SHP77 (cell line): ENCODE measurements at places on chromosomes 1 and 21.

DNA sequence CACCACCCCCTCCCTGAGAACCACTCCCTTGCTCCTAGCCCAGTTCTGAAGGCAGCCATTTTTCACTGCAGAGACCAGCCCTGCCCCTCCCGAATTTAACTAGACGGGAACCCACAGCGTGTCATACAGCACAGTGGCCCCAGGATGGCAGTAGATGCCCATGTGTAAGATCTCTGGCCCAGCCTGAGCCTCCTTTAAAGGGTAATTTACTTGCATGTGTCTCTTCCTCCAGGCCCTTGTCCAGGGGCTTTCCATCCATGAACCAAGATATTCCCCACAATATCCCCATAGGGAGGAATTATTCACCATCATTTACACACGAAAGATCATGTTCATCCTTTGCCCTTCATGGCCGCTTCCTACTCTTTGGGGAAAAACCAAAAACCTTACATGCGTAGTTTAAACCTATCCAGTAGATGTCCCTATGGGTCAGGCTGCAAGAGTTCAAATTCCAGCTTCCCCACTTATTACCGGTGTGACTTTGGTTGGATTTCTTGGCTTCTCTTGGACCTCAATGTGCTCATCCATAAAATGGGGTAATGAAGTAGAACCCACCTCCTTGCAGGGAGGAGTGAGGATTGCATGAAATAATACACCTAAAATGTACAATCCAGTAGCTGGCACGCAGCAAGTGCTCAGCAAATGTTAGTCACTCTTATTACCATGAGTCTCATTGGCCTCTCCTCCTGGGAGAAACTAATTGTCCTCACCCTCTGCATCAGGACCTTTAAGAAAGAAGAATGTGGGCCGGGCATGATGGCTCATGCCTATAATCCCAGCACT is 4.0 kb upstream of the LACTBL1 start:
- DNase-seq = peak; percentile 84

DNA sequence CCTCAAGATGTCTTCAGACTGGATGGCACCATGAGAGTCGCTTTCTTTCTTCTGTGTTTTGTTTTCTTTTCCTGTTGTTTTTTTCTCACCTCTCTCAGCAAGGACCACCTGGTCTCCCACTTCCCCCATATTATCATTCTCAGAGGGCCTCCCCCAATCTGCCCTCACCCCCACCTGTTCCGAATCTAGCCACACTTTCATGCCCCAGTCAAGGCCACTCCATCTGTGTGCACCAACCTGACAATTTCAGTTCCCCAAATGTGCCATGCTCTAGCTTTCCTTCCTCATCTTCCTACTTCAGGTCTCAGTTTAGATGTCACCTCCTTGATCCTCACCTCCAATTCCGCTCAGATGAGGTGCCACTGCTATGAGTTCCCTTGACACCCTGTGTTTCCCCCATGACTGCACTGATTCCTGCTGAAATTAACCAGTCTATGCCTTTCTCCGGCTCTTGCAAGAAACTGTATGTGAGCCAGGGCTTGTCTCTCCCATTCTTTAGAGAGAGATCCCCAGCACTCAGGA is 146.2 kb downstream of the PLPP3 start:
- DNase-seq = no peak

DNA sequence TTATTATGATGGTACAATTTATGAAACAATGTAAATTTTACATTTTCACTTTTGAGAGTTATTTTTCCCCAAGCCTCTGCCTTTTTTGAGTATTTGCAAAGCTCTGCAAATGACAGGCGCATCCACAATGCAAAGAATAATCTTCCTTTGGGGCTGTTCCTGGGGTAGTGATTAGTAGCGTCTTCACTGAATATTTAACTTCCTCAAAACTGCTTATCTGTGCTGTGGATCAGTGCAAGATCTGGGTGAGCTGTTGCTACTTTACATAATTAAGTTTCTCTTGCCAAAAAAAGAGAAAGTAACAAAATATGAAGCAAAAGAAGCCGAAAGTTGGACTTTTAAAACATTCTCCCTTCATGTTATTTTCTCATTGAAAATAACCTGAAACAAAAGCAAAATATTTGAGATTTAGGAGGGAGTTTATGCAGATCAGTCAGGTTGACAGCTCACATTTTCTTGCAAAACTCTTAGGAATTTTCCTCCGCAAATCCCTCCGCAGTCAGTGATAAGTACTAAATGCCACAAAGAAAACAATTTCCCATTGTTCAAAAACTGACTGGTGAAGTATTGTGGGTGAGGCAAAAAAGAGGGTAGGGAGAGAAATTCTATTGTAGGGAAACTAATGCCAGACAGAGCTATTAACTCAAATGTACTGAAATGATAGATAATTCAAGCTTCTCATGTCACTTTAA is 276.4 kb upstream of the B3GALT2 start:
- DNase-seq = no peak

- DNase-seq = no peak
Observed at GRCh38 chr1:84390226-84390625, 8.1 kb upstream of the DNASE2B start.

GRCh38 chr1:242623756-242624155 is 99.3 kb upstream of the PLD5 start:
- no peak for DNase-seq

DNA sequence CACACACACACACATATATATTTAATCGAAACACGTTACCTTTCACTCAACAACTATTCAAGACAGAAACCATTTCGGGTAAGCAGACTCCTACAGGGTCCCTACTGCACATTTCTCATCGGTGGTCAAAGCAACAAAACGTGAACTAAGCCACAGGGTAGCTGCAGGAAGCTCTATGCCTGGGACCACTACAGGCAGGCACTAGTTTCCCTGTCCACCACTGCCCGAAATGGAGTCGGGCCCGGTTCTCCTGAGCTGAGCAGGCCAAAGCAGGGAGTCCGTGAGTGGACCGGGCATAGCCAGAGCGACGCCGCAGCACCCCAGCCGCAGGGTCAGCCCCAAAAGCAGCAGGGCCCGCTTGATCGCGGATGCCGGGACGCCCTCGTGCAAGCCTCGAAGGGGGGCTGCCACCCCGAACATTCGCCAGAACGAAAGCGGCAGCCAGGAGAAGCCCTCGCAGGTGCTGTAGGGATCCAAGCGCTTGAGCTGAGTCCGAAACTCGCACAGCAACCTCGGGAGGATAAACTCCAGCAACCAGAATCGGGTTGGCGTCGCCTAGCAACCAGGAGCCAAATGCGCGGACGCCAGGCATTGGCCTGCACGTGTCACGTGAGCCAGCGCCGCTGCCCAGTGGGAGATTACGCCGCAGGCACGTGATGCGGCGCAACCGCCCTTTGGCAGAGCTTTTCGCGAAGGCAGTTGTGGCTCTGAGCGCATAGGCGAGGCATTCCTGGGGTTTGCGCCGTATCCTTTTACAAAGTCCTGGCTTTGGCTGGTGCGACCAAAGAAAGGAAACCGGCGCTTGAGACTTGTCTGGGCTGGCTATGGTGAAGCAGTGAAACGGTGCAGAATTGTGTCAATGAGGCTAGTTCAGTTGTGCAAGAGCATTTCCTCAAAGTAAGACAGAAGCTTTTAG is 13.9 kb upstream of the DDI2 start:
- DNase-seq = peak; percentile 98

- DNase-seq = no peak
Observed at GRCh38 chr1:164843743-164844500, 284.9 kb downstream of the PBX1 start.

DNA sequence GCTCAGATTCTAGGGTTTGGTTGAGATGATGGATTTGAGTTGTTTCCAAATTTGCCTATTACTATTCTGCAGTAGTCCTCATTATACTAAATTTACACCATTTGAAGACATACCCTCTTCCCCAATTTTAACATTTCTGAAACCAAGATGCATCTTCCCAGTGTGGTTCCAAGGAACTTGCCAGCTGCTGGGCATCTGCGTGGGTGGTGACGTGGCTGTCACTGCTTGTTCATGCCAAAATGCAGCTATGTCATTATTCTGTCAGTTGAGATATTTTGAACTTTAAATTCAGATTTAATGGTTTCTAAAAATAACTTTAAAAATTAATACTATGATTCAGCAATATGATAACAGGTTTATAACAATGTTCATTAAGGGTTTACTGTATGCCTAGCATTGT is 1.2 kb downstream of the ZFP69 start:
- DNase-seq = no peak

DNA sequence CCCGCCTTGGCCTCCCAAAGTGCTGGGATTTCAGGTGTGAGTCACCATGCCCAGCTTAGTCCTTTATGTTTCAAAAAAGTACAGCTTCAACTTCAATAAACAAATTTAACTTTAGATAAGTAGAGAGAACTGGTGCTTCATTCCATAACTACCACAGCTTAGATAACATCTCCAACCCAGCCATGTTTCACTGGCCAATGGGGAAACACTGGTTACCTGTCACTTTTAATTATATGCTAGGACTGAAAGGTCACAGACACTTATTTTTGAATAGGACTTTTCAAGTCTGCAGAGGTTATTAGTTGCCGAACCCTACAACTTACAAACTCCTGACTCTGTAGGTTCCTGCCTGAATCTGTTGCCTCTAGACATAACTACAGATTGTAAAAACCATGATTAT is 56.5 kb upstream of the ST6GALNAC3 start:
- DNase-seq = no peak
